ENCODE measurements at places on chromosomes 5 and 9.
A peak's percentile ranks its signal among the peaks of the same experiment; 100 is the strongest.

GRCh38 chr9:108903420-108904103, 30.4 kb downstream of the ELP1 start:
- no peak for DNase-seq

DNA sequence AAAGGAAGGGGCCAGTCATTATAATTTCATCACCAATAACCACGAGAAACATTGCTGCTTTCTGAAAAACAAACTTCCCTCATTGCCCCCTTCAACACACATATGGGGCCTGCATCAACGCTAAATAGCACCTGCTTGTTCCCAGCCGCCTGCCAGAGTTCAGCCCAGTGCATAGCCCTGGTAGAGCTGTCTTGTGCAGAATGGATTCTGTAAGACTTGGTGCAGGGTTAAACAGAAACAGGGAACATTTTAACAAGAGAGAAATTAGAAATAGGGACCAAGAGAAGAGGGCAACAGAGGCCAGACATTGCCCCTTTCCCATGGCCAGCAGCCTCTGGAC, 56.7 kb downstream of the UBE2QL1 start:
- DNase-seq: no peak

DNA sequence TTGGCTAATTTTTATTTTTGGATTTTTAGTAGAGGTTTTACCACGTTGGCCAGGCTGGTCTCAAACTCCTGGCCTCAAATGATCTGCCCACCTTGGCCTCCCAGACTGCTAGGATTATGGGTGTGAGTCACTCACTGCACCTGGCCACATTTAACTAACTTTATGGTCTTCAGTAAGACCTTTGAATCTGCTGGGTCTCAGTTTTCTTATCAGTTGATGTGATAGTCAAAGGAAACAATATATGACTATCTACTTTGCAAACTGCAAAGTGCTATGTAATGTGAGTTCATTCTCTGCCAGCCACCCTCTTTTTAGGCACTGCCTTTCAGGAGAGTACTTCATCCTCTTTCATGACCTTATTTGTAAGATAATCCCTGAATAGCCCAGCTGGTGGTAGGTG, 474.7 kb downstream of the PDE4D start:
- no peak for DNase-seq

DNA sequence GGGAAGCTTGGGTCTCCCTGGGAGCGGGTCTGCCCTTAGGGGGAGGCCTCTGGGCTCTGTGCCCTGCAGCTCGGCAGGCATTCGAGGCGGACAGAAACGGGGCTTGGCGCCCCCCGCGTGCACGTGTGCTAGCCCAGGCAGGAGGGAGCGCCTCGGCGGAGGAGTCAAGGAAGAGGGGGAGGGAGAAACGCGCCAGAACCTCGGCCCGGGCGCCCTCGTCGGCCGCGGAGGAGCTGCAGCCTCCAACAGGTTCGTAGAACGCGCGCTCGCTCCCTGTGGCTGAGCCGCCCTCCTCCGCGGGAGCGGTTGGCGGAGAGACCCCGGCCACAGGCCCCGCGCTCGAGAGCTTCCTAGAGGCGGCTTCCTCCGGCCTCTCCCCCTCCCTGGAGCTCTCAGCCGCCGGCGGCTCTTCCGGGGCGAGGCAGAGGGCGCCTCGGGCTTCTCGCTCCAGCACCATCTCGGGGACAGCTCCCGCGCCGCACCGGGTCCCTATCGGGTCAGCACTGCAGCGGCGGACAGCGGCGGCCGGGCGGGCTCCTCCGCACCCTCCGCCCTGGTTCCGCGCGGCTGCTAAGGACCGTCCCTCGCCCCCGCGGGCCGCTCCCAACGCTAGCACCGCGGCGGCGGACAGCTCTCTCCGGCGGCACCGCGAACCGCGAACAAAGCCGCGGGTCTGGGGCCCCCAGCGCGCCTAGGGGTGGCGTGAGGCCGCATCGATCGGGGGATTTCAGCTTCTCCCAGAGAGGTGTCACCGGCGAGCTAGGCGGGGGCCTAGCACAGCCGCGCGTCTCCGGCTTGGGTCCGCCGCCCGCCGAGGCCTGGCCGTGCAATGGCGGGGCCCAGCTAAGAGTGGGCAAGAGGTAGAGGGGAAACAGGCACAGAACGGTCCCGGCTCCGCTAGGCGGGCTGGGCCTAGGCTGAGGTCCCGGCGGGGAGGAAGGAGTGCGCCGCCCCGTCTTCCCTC, 74.6 kb upstream of the CPLX2 start:
- peak; percentile 70 for DNase-seq

GRCh38 chr5:143154510-143155370, 248.7 kb downstream of the NR3C1 start:
- DNase-seq: no peak

DNA sequence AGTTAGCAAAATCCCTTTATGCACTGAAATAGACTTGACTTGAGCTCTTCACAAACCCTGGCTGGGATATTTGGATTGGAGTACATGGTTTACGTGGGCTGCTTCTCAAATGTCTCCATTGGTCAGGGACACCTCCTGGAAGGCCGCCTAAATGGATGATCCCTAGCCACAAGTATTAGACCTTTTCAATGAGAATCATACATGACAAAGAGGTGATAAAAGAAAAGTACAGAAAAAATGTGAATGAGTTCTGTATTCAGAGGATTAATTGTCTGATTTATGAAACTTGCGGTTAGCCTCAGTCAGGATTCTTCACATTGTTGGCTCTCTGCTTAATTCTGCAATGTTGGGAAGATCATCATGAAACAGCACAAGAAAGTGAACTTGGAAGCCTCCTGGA, 752.8 kb upstream of the ADAMTS16 start:
- DNase-seq: no peak

- DNase-seq: no peak
These were observed 10.8 kb upstream of the PRRC1 start for GRCh38 chr5:127506616-127507015.

DNA sequence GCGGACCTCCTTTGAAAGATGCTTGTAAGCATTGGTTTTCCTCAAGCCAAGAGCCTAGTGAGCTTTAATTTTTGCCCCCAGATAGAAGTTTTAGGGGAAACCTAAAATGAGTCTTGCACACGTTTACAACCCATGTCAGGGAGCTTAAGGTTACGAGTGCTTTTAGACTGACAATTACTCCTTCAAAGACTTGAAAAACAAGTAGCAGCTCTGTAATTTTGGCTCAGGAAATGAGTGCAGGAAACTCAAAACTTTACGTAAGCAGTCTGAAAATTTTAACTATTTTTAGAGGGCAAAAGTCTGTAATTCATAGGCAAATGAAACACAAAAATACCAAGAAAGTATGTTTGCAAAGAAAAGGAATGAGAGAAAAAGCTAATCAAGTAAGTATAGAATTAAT, 36.8 kb downstream of the UBE2QL1 start:
- no peak for DNase-seq

DNA sequence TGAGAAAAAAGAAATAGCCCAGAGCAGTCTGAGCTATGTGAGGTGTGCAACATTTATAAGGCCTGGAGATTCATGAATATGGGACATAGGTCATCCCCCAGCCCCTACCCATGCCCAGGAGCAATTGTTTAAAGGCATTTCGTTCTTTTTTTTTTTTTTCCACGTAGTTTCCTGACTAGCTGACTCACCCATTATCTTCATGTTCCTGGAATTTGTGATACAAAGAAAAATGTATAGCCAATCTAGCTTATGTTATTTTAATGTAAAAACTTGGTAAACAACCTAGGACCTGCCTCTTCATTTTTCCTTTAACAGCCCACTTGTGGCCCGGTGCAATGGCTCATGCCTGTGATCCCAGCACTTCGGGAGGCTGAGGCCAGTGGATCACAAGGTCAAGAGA, 81.3 kb downstream of the OSTF1 start:
- DNase-seq: no peak

GRCh38 chr5:8020861-8021514, 152.0 kb downstream of the MTRR start:
- no peak for DNase-seq

DNA sequence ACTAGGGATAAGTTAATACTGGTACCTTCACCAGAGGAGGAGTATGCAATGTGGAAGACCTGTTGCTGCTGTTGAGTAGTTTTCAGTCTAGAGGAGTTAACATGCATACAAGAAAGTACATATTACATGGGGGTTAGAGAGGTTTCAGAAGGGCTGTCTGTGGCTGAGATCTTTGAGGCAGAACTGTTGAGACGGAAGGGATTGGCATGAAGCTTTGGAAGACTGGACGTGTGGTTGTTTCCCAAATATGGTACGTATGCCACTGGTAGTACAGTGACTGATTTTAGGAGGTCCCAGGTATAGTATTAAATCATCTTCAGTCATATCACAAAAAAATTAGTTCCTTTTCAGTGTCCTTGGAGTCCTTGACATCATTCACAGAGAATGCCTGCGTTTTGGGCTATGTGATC, 17.6 kb downstream of the TNFAIP8 start:
- no peak for DNase-seq

GRCh38 chr5:124193371-124193789, 553.1 kb downstream of the ZNF608 start:
- DNase-seq: no peak

- no peak for DNase-seq
These were observed 54.9 kb upstream of the SAP30L start for GRCh38 chr5:154390746-154391359.

GRCh38 chr5:150022681-150023080, 22.1 kb downstream of the HMGXB3 start:
- no peak for DNase-seq

GRCh38 chr9:74496819-74497747, at the start of gene RORB:
RORB (plus strand) TSS chr9:74497335; CDS start chr9:74497977, 642 bp downstream.
- peak; percentile 31 for DNase-seq

DNA sequence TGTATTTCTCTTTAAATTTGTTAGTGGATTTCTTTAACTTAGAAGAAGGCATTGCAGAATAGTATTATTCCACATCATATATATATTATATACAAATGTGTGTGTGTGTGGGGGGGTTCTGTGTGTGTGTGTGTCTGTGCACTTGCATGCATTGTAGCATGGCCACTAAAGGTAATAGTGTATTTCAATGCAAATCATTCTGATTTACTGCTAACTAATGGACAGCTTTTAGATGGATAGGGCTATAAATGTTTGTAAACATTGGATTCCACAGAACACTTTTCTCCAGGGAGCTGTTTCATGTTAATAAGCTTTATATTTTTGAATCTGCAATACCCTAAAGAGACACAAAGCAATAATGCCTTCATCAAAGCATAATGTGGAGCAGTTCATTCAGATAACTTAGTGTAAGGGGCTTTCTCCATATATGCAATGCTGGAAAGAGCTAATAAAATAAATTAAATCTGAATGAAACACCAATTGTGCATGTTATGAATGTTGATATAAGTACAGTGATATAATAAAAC, 496.7 kb upstream of the CDH9 start:
- DNase-seq: no peak

GRCh38 chr9:110752766-110753165, 84.2 kb downstream of the MUSK start:
- DNase-seq: no peak

- no peak for DNase-seq
These were observed 11.1 kb downstream of the PRRC2B start for GRCh38 chr9:131404987-131405386.

DNA sequence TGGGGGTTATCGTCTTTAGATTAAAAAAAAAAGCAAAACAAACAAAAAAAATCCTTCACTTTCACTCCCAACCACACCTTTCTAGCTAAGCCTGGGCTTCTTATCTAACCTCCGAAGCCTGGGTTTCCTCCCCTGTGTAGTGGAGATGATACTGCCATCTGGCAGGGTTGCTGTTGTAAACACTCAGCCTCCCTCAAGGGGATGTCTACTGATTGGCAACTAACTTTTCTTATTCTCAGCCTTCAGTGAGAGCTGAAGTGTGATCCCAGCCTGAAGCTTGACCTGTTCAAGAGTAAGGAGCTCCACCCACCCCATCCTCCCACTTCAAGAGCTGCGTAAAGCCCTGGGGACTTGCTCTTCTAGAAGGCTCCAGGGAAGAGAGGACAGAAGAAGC, 21.5 kb upstream of the WWC1 start:
- no peak for DNase-seq

- no peak for DNase-seq
These were observed 978.8 kb upstream of the DMAC1 start for GRCh38 chr9:8778356-8778755.

DNA sequence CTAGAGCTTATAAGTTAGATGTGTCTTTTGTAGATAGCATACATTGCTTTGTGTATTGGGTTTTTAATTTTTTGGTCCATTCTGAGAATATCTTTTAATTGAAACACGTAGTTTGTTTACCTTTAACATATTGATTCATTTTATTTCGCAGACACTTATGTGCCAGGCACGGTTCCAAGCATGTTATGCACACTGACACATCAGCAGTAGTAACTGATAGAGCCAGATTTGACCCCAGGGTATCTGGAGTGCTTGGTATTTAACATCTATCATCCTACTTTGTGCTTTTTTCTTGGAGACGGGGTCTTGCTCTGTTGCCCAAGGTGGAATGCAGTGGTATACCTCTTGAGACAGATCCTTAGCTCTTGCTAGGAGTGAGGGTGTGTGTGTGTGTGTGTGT, 71.9 kb downstream of the USP20 start:
- no peak for DNase-seq

DNA sequence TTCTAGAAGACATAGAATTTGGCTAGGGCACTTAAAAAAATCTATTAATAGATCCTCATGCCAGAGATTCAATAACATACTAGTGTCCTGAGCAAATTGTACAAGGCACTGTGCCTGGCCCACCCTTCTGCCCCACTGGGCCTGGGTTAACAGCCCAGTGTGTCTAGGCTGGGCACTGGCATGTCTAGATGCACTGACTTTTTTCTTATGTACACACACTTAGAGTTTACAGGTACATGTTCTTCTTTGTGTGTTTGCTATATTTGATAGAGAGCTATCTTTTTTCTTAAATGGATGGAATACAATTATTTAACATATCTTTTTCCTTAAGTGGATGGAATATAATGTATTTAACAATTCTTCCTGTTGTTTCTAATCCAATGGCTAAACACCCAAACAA, 241.5 kb downstream of the AUH start:
- no peak for DNase-seq

DNA sequence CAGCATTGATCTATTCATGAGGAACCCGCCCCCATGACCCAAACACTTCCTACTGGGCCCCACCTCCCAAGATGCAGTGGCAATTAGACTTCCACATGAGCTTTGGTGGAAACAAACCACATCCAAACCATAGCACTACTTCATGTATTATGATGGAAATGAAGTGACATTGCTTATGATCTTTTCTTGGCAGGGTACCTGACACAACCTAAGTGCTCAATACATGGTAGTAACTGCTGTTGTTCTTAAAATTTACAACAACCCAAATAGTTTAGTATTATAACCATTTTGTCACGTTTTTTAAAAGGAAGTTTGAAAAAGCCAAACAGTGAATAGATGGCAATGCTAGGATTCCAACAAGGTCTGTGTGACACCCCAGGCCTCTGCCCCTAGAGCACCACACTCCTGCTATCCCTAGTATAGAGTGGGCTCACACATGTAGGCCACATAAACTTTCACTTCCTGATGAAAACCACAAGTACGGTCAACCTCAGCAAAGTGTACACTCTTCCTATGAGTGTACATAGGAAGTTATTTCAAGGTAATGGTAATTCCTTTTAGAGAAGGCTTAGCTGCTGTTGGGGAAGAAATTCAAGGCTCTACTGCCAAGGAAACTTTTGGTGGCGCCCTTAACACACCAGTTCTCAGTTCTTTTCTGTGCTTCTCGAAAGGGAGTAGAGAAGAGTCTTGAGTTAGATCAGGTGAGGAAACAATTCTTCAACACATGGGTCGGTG, 97.6 kb downstream of the ARSB start:
- peak; percentile 43 for DNase-seq
